Brain microvascular endothelial cell (primary cell): ENCODE measurements at places on chromosomes 1 and 21.
A peak's percentile ranks its signal among the peaks of the same experiment; 100 is the strongest.

- DNase-seq, result peak; percentile 48
Measured at GRCh38 chr1:193308438-193308837, 122.0 kb upstream of the B3GALT2 start.

- no peak for DNase-seq
Measured at GRCh38 chr1:178066908-178067614, 26.8 kb upstream of the RASAL2 start.

DNA sequence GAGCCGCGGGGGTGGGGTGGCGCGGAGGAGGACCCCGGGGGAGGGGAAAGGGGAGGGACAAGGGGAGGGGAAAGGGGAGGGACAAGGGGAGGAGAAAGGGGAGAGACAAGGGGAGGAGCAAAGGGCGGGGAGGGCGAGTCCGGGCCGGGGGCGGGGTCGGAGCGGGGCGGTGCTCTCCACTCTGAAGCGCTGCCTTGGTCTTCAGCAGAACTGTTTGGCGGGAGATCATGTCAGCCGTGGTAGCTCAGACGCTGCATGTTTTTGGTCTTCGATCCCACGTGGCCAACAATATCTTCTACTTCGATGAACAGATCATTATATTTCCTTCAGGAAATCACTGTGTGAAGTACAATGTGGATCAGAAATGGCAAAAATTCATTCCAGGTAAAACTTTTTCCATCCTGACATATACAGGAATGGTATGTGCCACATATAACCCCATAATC is 420 bp downstream of the CFAP57 start:
- DNase-seq, result peak; percentile 68

DNA sequence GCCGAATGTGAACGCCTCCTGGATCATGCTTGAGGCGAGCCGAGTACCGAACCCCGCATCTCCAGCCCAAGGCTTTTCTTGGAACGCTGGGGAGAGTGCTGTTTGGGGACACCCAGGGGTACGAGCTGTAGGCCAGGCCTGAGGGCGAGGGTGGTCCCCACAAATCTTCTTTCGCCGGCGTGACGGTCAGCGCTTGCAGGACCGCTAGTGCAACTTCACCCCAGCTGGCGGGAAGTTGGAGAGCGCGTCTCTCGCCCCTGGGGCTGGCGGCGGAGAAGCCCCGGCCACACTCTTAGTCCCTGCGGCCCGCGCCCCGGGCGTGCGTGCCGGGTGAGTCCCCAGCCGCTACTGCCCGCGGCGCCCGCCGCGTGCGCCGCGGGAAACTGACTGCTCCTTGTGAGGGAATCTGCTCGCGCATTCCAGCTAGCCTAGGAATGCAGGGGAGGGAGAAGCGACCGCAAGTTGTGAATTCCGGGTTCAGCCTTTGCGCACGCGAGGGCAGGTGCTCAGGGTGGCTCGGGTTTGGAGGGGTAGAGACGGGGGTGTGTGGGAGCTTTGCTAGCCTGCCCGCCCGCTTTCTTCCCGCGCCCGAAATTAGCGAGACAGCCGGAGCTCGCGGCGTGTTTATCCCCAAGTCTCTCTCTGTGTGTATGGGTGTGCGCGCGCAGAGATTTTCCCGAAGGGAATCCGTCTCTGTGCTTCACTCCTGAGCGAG is 884 bp downstream of the LHX4 start:
- no peak for DNase-seq

GRCh38 chr21:42969193-42969600 is 5.2 kb upstream of the PKNOX1 start:
- DNase-seq, result no peak

- DNase-seq, result no peak
Measured at GRCh38 chr21:45724345-45724961, 80.9 kb downstream of the PCBP3 start.

GRCh38 chr1:110874324-110875215 is 1.6 kb downstream of the CD53 start:
- no peak for DNase-seq

DNA sequence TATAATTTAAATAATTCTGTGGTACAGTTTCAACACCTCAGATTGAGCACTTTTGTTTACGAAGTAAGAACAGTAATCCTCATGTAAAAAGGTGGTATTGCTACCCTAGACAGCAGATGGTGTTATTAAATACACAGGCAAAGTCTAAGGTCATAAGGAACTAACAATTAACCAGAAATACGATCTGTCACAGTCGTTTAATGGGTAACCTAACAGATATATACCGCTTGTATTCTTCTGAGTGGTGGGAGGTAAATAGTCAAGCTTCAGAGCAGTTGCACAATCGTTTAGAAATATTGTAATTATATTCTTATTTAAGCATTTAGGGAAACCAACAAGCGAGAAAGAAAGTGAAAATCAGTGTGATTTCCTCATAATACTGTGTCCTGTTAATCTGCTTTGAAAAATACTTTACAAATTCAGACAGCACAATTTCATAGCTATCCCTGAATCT is 9.8 kb upstream of the IRF2BP2 start:
- no peak for DNase-seq

GRCh38 chr1:218478336-218478735 is 133.2 kb downstream of the TGFB2 start:
- DNase-seq, result no peak

GRCh38 chr1:181391301-181391900 is 91.9 kb upstream of the CACNA1E start:
- DNase-seq, result no peak

GRCh38 chr1:30611741-30612309 is 111.6 kb downstream of the MATN1 start:
- no peak for DNase-seq

DNA sequence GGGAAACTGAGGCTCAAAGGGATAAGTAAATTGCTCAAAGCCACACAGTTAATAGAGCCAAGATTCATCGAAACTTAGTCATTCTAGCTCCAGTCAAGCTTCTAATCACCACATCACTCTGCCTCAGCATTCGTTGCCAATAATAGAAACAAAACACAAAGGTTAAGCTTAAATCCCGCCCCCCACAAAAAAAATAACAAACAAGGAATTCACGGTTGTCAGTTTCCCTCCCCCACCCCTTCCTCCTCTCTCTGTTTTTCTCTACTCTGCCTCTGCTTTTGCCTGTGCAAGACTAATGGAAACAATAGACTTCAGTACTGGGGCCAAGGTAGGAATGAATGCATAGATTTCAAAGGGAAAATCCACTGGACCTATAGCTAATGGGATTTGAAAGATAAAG is 70.7 kb upstream of the ZNF644 start:
- DNase-seq, result no peak

GRCh38 chr1:236214761-236215160 is 67.0 kb downstream of the ERO1B start:
- DNase-seq, result no peak

DNA sequence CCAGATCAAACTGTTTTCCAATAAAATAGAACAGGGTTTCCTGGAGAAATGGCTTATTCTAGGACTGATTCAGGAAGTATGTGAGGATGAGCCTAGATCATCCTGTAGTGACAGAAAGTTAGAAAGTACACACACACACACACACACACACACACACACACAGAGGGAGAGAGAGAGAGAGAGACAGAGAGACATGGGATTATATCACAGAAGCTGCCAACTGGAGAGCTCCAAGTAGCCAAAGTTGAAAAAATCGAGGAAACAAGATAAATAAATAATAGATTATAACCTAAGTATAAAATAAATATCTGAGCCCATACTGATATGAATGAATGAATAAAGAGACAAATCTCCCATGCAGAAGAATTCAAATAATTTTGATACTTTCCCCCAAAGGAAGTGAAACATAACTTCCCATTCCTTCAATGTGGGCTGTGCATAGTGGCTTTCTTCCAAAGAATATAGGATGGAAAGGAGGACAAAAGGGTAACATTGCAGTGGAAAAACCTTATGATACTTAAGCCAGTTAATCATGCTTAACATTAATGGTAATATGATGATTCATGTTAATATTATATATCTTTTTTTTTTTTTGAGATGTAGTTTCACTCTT is 171.6 kb downstream of the NTPCR start:
- DNase-seq, result peak; percentile 51

- no peak for DNase-seq
Measured at GRCh38 chr1:160167580-160167979, 16.2 kb downstream of the ATP1A4 start.

GRCh38 chr21:42454786-42455185 is 41.2 kb downstream of the RSPH1 start:
- no peak for DNase-seq

DNA sequence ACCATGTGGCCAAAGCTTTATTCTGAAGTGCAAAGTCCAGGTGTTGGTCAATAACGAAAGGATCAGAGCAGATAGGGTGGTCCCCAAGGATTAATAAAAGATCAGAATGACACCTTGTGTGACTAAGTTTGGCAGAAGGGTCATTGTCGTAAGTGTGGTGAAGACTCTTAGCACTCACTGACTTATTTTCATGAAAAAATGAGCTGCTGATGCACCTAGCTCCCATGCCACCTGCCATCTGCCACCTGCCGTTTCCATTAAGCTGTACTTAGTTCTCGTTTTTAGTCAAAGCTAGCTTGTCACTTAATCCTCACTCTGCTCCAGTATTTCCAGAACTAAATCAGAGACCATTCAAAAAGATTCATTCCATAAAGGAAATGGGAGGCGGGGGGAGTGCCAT is 112.6 kb downstream of the SEC16B start:
- no peak for DNase-seq

DNA sequence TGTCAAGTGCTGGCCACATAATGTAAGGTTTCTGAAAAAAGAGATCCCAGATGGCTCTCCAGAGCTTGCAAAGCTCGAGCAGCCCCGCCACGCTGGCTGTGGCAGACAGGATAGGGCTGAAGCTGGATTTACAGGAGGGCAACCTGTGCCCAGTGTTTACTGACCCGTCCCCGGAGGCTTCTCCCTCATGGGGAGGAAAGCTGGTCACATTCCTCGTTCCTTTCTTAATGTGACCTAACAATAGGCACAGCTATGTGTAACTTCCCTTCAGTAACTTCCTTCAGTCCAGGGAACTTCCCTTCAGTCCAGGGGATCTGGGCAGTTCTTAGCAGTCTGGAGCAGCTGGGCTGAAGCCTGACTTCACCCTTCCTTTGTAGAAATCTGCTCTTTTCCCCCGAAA is 7.7 kb downstream of the SLFNL1 start:
- no peak for DNase-seq

GRCh38 chr1:119011706-119012105 is 23.6 kb upstream of the TBX15 start:
- DNase-seq, result no peak

GRCh38 chr1:37634244-37634991 is at the start of gene RSPO1:
TSS of gene RSPO1 (minus strand) at chr1:37634892. CDS start at chr1:37629661, 5,231 bp downstream.
- DNase-seq, result no peak

DNA sequence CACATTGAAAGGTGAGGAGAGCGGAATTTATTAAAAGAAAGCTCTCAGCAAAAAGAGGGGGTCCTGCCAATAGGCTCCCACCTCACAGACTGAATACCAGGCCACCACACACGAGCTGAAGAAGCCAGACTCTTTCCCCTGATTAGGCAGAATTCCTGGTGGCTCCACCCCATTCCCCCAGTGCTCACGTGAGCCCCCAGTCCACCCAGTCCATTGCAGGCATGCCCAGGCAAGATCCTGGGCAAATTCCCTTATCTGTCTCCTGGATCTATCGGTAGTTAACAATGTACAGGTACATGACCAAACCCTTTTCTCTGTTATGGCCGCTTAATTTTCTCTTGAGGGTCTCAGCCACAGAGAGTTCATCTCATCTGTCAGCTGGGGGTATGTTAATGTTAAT is 54.6 kb upstream of the BTG3 start:
- no peak for DNase-seq

GRCh38 chr1:116292929-116293725 is 79.9 kb upstream of the ATP1A1 start:
- no peak for DNase-seq

DNA sequence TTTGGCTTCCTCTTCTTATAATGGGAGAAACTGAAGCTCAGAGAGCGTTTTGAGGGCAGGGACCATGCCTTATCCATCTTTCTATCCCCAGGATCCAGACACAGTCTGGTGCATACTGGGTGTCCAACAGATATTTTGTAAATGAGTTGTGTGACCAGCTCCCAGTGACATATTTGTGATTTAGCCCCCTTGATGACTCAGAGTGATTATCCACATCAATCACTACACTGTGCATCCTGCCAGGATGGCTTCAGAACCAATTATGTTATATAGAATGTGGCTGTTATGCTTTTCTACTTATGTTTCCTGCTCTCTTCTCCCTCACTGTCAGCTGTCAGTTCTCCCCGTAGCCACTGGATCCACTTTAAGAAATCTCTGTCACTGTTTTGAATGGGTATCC is 11.3 kb downstream of the OLFML3 start:
- DNase-seq, result no peak

- no peak for DNase-seq
Measured at GRCh38 chr1:44605914-44606615, 68.2 kb downstream of the TMEM53 start.

- no peak for DNase-seq
Measured at GRCh38 chr1:61050541-61051442, 31.6 kb upstream of the NFIA start.

GRCh38 chr1:8551057-8551456 is 233.1 kb downstream of the SLC45A1 start:
- DNase-seq, result no peak

DNA sequence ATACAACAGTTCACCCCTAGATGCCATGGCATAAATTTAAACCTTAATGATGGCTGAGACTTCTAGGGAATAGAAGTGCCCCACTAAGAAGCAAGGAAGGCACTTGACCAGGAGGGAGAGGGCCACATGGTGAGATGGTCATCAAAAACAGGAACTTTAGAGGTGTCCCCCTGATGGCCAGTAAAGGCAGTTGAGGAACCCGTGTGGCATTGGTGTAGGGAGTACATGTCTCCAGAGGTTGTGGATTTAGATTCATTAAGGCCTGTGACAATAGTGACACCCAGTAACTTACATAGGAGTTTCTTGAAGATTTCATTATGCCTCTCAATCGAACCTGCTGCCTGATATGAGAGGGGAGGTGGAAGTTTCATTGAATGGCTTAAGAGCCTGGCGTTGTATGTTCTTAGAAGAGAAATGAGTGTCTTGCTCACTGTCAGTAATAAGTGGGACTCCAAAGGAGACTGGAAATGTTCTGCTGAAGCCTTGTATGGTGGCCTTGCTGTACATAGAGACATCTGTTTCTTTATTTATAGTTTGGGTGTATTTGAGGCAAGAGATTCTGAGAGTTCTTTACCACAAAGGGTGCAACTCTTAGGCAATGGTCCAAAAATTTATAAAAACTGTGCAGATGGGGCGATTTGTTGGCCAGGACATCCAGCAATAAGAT is 27.9 kb downstream of the EDARADD start:
- DNase-seq, result no peak

DNA sequence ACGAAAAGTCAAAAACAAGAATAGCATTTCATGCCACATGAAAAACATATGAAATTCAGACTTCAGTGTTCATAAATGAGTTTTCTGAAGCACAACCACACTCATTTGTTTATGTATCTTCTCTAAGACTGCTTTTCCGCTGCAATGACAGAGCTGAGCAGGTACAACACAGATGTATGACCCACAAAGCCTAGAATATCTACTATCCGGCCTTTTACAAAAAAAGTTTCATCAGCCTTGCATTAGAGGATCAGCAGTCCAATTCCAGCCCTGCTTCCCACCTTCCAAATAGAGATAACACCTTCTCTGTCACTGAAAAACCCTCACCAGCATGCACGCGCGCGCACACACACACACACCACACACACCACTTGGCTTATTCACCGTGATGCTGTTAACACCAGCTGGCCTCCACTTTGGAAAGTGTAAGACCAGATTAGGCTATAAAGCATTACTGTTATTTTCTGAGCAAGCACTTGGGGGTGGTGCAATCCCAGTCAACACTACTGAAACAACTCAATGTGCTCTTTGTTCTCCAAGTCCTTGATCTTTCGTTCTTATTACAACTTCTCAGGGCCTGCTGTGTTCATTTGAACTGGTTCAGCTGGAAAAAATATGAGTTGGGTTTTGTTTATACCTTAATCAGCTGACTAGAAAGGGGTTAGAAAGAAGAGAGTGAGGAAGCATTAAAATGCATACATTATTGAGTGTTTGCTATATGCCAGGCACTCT is 90.0 kb downstream of the GLUL start:
- no peak for DNase-seq
